Mononuclear cell (primary cell): ENCODE measurements at places on chromosomes 3 and 15. TPM values are rescaled to one million over a fixed set of nuclear protein-coding genes. Genes with fewer than 3 reads are reported as not detected.

ZNF80 gene
- total RNA-seq, result 1.2 TPM

VGLL3 gene
- under 0.01 TPM for total RNA-seq

GOLGA6L4 gene
- 0.42 TPM for total RNA-seq

KBTBD12 gene
- not detected for total RNA-seq

ZIC4 gene
- total RNA-seq, result not detected

IDH3A gene
- 40.5 TPM for total RNA-seq

MYO5C gene
- total RNA-seq, result 1.2 TPM

MNS1 gene
- not detected for total RNA-seq

DNAH12 gene
- total RNA-seq, result 0.63 TPM

LRTM1 gene
- not detected for total RNA-seq

TRPM1 gene
- total RNA-seq, result not detected

TM4SF1 gene
- 0.84 TPM for total RNA-seq

PSTPIP1 gene
- total RNA-seq, result 55.7 TPM

NANOGP8 gene
- total RNA-seq, result 0.21 TPM

TNNC1 gene
- 0.31 TPM for total RNA-seq

CADM2 gene
- total RNA-seq, result 0.31 TPM

PLSCR5 gene
- not detected for total RNA-seq

KCNMB3 gene
- total RNA-seq, result 0.31 TPM

COL6A5 gene
- not detected for total RNA-seq

MKRN2 gene
- total RNA-seq, result 19.7 TPM

MINDY4B gene
- total RNA-seq, result not detected
